ENCODE measurements at places on chromosomes 16 and 17.
A peak's percentile ranks its signal among the peaks of the same experiment; 100 is the strongest.

DNA sequence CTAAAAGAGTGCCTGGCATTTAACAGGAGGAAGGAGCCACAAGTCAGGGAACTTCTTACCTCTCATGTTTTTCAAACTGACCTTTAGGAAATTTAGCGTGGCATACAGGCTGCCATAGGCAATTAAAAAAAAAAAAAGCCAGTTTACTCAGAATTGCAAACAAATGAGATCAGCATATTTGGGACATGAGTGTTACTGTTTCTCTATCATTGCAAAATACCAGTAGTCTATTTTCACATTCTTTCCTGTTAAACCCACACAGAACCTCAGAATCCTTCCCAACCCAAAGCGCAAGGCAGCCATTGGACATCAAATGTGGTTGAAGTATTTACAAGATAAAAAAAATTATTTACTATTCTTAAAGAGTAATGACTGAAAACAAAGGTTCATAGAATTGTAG is 366.4 kb upstream of the DYNLRB2 start:
- DNase-seq: no peak

GRCh38 chr17:65799454-65799853 is 238.0 kb upstream of the AXIN2 start:
- DNase-seq: no peak

GRCh38 chr17:1959871-1960544 is 65.1 kb downstream of the RTN4RL1 start:
- DNase-seq: no peak

DNA sequence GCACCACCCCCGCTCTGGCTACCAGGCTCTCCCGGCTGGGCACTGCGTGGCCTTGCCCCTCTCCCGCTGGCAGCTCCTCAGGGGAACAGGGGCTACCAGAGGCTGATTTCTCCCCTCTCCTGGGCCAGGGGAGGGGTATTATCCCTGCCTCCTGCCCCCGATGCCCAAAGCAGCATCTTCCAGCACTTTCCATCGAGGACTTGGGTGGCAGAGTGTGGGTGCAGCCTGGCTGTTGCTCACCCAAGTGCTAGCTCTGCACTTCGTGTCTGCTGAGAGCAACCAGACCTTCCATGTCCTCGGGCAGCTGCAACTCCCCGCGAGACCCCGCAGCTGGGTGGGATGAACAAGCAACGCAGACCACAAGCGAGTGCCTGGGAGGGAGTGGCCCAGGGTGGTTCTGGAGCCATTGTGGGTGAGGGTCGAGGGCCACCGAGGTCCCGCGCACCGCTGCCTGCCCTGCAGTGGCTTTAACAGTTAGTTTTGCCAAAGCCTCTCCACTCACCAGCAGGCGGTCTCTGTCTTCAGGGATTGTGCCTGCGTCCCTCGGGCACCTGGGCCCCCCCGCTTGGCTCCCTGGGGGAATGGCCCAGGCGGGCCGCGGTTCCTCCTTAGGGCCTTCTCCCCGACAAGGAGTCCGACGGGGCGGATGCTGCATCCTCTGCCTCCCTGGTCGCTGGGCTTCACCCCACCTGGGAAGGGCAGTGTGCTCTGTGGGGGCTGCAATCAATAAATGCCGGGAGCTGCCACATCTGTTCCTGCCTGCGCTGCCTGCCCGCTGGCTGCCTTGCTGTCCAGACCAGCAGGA is 8.4 kb downstream of the SLC25A10 start:
- DNase-seq: no peak

DNA sequence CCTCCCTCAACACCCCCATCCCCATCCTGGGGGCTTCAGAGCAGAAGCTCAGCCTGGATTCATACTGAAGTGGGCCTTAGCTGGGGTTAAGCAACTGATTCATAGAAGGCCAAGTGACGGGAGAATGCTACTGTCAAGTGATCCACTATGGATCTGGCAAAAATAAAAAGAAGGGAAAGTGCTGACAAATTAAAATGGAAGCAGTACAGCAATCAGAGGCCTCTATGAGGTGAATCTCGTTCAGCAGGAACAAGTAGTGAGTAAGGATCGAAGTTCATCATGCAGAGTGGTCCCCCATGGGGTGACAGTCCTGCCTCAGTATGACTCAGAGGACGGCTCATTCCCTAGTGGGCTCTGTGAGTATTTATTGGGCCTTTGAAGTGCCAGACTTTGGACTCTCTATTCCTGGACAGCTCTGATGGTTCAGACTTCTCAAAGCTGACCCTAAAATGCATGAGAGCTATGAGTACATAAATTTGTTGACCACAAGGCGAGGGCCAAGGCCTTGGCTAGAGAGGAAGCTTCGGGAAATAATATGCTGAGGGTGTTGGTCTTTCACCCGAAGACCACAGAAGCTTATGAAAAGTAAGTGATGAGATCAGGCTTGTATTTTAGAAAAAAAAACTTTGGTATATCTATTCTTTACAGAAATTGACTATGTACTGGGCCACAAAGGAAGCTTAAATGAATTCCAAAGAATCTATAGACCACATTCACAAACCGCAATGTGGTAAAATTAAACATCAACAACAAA is 5.3 kb upstream of the NSMCE1 start:
- peak; percentile 82 for DNase-seq

GRCh38 chr17:13996748-13997147 is 72.6 kb upstream of the COX10 start:
- DNase-seq: no peak

GRCh38 chr16:66512272-66513110 is 37.4 kb downstream of the TK2 start:
- no peak for DNase-seq

Measured in CD4-positive, alpha-beta T cell treated with Interleukin-4 for 1 hour (primary cell).